ENCODE measurements at places on chromosomes 2 and 18. TPM values are rescaled to one million over a fixed set of nuclear protein-coding genes. Genes with fewer than 3 reads are reported as not detected.

DNA sequence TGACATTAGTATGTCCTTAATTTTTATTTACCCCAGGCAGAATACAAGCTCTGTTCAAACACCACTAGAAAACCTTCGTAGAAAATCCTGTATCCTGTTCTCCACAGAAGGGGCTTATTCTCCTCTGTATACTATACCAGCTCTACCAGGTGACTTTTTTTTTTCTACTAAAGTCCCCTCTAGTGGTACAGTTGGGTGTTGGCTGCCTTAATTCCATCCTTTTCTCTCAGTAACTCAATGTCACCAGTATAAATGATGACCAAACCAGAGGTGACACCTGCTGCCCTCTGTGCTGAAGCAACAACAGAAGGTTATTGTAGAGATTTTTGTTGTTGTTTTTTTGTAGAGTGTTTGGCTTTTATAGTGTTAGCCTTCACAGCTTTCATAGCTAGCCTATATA lies 1322.0 kb downstream of the LRP1B start:
- H3K36me3 ChIP-seq = no peaks in the 10 kb centered on the region
- DNase-seq = no peak
- H3K27me3 ChIP-seq = no peaks in the 10 kb centered on the region

DNA sequence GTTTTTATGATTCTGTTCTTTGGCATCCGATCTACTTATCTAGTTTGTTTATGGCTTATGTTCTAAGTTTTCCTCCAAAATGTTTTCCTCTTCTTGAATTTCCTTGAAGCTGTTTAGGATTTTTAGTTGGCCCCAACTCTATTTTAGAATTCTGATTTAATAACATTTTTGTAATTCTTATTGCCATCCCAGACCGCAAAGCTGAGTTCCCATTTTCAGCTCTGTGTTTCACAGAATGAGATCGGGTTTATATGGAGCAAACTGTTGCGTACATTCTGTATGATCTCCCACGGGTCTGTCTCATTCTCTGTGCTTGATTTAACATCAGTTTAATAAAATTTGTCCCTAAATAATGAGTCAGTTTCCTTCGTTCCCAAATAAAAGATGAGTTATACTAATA lies 59.3 kb downstream of the DPP4 start:
- no peaks in the 10 kb centered on the region for H3K27me3 ChIP-seq
- H3K4me3 ChIP-seq = no peak overlapping the region

DNA sequence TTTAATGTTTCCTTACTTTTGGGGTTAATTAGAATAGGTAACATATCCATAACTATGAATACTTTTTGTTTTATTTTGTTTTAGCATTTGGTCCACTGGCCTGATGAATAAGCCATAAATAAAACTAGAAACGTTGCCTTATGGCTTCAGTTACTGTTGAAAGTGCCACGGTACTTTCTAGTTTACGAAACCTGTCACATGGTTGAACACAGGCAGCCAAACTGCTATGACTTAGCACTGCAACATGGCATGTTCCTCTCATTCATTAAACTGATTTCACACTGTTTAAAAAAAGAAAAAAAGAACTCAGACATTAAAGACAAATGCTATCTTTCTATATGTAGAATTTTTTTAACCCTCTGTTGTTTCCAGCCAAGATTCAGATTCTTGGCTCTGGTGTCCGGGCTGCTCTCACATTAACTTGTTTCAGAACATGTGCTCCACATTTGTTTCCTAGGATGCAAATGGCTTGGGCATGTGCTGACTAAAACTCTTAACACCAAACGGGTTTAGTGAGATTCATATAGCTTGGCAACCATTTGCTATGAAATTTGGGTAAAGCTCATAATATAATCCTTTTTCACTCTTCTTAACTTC lies 323.9 kb upstream of the RND3 start:
- H3K27me3 ChIP-seq = peaks cover 5% of the 10 kb centered on the region
- H3K36me3 ChIP-seq = no peaks in the 10 kb centered on the region
- H3K4me1 ChIP-seq = peaks cover 37% of the 10 kb centered on the region
- no peak overlapping the region for H3K4me3 ChIP-seq
- no peak overlapping the region for H3K27ac ChIP-seq
- DNase-seq = no peak

- no peak for DNase-seq
- no peak overlapping the region for H3K27ac ChIP-seq
- H3K4me3 ChIP-seq = no peak overlapping the region
- H3K4me1 ChIP-seq = no peaks in the 10 kb centered on the region
- H3K36me3 ChIP-seq = no peaks in the 10 kb centered on the region
These were observed 144.8 kb upstream of the TNP1 start for GRCh38 chr2:217004656-217005055.

GRCh38 chr2:110679337-110679707 lies 1.5 kb upstream of the BUB1 start:
- no peak overlapping the region for H3K27ac ChIP-seq
- H3K4me1 ChIP-seq = peaks cover 9% of the 10 kb centered on the region
- peak overlapping the region; percentile 21 for H3K4me3 ChIP-seq
- no peak for DNase-seq
- H3K27me3 ChIP-seq = peaks cover 3% of the 10 kb centered on the region

DNA sequence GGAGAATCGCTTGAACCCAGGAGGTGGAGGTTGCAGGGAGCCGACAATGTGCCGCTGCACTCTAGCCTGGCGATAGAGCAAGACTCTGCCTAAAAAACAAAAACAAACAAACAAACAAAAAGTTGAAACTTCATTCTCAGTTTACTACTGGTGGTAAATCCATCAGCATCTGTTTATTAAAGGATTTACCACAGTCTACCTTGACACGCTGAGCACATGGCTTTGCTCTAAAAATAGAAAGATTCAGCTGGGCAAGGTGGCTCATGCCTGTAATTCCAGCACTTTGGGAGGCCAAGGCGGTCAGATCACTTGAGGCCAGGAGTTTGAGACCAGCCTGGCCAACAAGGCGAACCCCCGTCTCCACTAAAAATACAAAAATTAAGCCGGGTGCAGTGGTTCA lies 201.3 kb downstream of the TGIF1 start:
- peaks cover 2% of the 10 kb centered on the region for H3K4me1 ChIP-seq
- H3K4me3 ChIP-seq = no peak overlapping the region
- no peak for DNase-seq
- peaks cover 4% of the 10 kb centered on the region for H3K27me3 ChIP-seq

DNA sequence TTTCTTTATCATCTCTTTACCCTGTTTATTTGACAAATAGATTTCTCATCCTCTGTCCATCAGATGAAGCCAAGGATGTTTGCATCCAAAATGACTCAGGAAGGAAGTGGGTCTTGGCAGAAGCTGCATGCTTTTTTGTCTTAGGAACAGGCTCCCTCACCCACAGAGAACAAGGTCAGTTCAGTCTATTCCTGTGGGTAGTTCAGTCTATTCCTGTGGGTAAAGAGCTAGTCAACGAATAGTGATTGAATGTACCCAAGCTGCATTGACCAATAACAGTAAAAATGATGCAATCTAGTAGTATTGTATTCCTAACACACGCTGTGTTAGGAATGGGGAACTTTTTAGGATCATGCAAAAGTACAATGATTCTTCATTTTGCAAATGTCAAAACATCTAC lies 290.8 kb upstream of the TANK start:
- peaks cover 5% of the 10 kb centered on the region for H3K4me1 ChIP-seq
- peaks cover 3% of the 10 kb centered on the region for H3K27me3 ChIP-seq
- H3K27ac ChIP-seq = no peak overlapping the region
- no peak for DNase-seq
- H3K36me3 ChIP-seq = no peaks in the 10 kb centered on the region
- H3K4me3 ChIP-seq = no peak overlapping the region

- no peak for DNase-seq
- peaks cover 5% of the 10 kb centered on the region for H3K27me3 ChIP-seq
- H3K36me3 ChIP-seq = no peaks in the 10 kb centered on the region
These were observed 3.5 kb downstream of the MXD1 start for GRCh38 chr2:69918401-69918800.

GRCh38 chr2:14422426-14422825 lies 210.1 kb upstream of the LRATD1 start:
- H3K4me3 ChIP-seq = no peak overlapping the region
- DNase-seq = no peak
- no peaks in the 10 kb centered on the region for H3K4me1 ChIP-seq
- no peak overlapping the region for H3K27ac ChIP-seq

DNA sequence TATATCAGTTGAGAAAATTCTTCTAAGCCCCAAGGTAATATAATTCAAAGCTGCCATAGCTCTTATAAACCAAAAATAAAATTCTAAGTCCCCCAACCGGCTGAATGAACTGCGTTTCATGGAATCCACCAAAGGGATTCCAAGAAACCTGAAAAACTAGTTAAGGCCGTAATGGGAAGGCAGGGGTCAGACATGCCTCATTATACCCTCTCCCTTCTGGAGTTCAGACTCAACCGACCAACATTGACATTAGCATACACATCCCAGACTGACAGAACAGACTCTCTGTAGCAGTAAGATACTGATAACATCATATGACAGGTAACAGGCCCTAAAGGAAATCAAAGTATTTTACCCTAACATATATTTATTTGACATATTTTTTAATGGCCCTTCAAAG lies 31.4 kb upstream of the PHLPP1 start:
- peaks cover 6% of the 10 kb centered on the region for H3K36me3 ChIP-seq
- H3K27me3 ChIP-seq = no peaks in the 10 kb centered on the region
- H3K4me1 ChIP-seq = peaks cover 7% of the 10 kb centered on the region
- H3K4me3 ChIP-seq = no peak overlapping the region

- H3K27ac ChIP-seq = no peak overlapping the region
- no peak overlapping the region for H3K4me3 ChIP-seq
- H3K36me3 ChIP-seq = no peaks in the 10 kb centered on the region
- DNase-seq = no peak
- no peaks in the 10 kb centered on the region for H3K4me1 ChIP-seq
- peaks cover 7% of the 10 kb centered on the region for H3K27me3 ChIP-seq
These were observed 39.0 kb downstream of the TPRKB start for GRCh38 chr2:73698101-73698500.

DNA sequence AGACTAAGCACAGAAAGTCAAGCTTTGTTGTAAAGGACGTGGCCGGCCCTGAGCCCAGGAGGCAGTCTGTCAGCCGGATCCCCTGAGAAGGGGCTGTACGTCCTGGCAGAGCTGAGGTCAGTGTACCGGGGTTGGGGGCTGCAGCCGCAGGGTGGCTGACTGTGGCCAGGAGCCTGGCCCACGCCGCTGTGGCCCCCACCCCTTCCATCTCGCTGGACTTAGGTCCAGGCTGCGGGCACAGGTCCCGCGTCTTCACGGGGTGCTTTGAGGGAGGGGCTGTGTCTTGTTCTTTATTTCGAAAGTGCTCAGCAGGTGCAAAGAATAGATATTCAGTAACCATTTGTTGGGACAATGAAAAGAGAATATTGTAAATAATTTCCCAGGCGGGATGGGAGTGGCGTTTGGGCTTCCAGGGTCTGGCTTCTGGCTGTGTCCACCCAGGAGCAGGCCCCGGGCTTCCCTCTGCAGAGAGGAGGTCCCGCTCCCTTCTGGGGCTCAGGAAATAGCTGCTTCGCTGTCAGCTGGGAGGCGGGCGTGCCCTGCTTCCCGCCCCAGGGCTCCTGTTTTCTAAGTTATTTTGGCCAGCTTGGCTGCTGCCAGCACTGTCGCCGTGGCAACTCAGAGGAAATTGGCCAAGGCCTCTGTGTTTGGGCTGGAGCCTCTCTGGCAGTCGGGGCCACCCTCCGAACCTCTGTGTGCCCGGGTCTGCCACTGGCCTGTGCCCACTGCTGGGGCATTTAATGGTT lies 7.4 kb downstream of the NFATC1 start:
- no peaks in the 10 kb centered on the region for H3K36me3 ChIP-seq
- H3K27ac ChIP-seq = peak overlapping the region; percentile 31
- H3K27me3 ChIP-seq = peaks cover 4% of the 10 kb centered on the region
- H3K4me1 ChIP-seq = peaks cover 22% of the 10 kb centered on the region

DNA sequence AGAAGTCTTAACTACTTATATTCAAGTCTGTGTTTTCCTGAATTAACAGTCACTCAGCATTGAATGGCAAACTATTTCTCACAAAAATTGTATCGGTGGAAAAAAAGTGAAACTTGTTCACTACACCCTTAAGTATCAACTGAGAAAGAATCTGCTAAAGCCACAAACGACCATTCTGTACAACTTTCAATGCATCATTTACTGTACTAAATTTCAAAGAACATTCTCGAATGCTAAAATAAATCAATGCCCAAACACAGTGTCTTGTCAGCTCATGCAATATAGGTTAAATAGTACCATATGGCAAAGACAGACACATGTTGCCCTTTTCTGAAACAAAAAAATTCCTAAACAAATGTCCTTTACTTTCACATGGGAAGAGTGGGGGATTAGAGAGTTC lies 9.0 kb downstream of the ZNF516 start:
- H3K4me3 ChIP-seq = peak overlapping the region; percentile 71
- no peak for DNase-seq
- peaks cover 69% of the 10 kb centered on the region for H3K4me1 ChIP-seq
- H3K27ac ChIP-seq = peak overlapping the region; percentile 87
- H3K27me3 ChIP-seq = peaks cover 17% of the 10 kb centered on the region

- H3K4me3 ChIP-seq = no peak overlapping the region
- H3K27ac ChIP-seq = no peak overlapping the region
- DNase-seq = no peak
- H3K27me3 ChIP-seq = no peaks in the 10 kb centered on the region
- H3K36me3 ChIP-seq = no peaks in the 10 kb centered on the region
These were observed 98.6 kb downstream of the MREG start for GRCh38 chr2:215914777-215915165.

DNA sequence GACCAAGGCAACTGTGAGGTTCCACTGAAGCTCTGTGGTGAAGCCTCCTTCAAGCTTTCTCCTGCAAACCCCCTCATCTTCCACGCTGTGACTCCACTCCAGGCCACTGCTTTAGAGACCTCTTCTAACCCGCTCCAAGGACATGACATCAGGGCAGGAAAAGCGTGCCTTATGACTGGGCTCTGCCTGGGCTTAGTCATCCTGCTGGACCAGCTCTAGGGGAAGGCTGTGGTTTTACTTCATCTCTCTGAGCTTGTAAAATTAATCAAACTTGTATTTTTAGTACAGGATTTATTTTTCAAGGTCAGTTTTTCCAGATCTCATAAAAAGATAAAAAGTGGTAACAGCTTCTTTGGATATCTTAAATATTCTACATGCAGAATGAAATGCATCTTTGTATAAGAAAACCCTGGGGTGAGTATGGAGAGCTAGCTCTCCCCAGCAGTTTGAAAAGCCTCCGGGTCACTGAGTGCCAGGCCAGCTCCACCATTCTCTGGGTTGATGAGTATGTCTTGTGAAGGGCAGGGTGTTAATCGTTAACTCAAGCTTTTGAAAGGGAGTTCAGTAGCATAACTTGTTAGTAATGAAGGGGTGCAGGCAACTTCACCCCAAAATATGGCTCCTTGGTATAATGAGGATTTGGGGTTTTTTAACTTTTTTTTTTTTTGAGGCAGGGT lies 33.1 kb upstream of the YPEL5 start:
- H3K27me3 ChIP-seq = peaks cover 1% of the 10 kb centered on the region
- no peaks in the 10 kb centered on the region for H3K36me3 ChIP-seq
- no peak overlapping the region for H3K4me3 ChIP-seq
- no peak overlapping the region for H3K27ac ChIP-seq
- H3K4me1 ChIP-seq = peaks cover 3% of the 10 kb centered on the region
- no peak for DNase-seq

GRCh38 chr2:207939342-207940108 lies 85.8 kb downstream of the PLEKHM3 start:
- no peaks in the 10 kb centered on the region for H3K4me1 ChIP-seq
- H3K4me3 ChIP-seq = no peak overlapping the region
- DNase-seq = no peak
- no peaks in the 10 kb centered on the region for H3K36me3 ChIP-seq

- peaks cover 1% of the 10 kb centered on the region for H3K27me3 ChIP-seq
- no peaks in the 10 kb centered on the region for H3K36me3 ChIP-seq
- DNase-seq = no peak
- H3K4me3 ChIP-seq = no peak overlapping the region
- H3K4me1 ChIP-seq = peaks cover 6% of the 10 kb centered on the region
- no peak overlapping the region for H3K27ac ChIP-seq
These were observed 999.8 kb upstream of the CDH2 start for GRCh38 chr18:29176681-29177080.

The RAB27B gene
- total RNA-seq = not detected

The SPR gene
- total RNA-seq = 1.7 TPM

The EHD3 gene
- 11.5 TPM for total RNA-seq

The TMEM163 gene
- total RNA-seq = 27.7 TPM

The DTNA gene
- 29.5 TPM for total RNA-seq

Data from glutamatergic neuron (in vitro differentiated cells).